ENCODE measurements at places on chromosomes 7 and 10.

DNA sequence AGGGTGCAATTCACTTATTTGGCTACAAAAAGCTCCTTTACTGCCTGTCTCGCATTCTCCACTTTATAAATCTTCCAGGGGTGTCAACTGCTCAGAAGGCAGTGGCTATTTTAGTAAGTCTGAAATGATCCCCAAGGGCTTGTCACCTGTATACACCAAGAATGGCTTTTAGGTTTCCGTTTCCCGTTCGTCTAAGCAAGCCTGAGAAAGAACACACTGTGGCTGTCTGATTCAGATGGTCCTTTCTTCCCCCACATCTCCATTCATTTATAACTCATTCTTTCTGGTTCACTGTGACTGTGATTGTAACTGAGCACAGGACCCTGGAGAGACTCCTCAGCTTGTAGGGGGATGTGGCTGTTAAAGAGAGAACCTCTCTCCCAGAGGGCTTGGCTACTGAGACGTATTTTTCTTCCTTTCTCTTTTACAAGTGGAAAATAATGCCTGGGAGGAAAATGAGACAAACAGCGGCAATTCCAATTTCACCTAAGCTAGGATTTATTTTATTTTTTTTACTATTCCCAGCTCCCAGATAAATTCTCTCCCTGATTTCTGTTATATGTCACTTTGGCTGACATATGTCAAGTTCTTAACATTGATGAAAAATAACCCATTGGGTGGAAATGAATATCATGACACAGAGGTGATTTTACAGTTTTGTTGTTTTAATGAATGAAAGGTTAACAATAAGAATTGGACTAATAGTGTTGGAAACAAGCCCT lies 129.3 kb downstream of the FAM107B start:
- no peak for DNase-seq

DNA sequence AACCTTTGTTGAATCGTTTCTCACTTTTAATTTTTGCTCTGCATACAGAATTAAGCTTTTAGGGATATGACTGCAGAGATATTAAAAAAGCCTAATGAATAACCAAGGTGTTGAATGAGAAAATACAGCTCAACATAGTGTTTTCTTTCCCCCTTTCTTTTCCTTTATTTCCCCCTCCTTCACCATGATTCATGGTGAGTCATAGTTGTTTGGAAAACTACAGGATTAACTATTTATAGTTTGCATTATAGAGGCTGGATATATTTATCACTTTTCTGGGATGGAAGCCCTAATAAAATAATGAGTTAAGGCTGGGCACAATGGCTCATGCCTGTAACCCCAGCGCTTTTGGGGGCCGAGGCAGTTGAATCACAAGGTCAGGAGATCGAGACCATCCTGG lies 115.0 kb downstream of the DNAJB9 start:
- no peak for DNase-seq

DNA sequence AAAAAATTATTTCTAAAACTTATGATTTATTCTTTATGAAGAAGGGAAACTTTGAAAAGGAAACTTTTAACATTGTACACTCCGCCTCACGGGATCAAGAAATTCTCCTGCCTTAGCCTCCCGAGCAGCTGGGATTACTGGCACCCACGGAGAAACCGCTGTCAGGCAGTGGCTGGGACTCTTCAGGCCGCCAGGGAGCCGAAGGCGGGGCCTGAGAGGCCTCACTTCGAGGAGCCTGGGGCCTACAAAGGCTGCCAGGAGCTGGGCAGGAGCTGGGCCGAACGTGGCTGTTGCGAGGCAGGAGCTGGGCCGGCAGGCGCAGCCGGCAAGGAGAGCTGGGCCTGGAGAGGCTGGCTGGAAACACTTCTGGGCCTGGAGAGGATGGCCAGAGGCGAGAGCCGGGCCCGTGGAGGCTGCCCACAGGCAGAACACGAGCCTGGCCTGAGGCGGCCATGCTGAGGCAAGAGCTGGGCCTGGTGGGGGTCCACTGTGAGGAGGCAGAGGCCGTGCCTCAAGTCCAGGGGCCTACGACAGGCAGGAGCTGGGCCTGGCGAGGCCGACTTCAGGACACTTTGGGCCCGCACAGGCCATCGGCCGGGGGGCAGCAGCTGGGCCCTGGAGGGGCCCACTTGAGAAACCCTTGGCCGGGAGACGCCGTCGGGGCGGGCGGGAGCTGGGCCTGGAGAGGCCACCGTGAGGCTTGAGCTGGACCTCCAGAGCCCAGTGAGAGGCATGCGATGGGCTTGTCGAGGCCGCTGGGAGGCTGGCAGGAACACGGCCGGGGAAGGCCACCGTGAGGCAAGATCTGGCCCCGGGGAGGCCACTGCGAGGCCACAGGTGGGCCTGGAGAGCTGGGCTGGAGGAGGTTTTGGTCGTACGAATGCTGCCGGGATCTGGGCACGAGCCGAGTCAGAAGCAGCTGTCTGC lies 23.7 kb downstream of the MDH2 start:
- DNase-seq = no peak

- no peak for DNase-seq
Measured at GRCh38 chr7:41287559-41288335, 415.1 kb downstream of the INHBA start.

GRCh38 chr7:97446361-97446760 lies 285.5 kb upstream of the TAC1 start:
- no peak for DNase-seq
